ENCODE measurements at places on chromosomes 6 and 20.
A peak's percentile ranks its signal among the peaks of the same experiment; 100 is the strongest.

DNA sequence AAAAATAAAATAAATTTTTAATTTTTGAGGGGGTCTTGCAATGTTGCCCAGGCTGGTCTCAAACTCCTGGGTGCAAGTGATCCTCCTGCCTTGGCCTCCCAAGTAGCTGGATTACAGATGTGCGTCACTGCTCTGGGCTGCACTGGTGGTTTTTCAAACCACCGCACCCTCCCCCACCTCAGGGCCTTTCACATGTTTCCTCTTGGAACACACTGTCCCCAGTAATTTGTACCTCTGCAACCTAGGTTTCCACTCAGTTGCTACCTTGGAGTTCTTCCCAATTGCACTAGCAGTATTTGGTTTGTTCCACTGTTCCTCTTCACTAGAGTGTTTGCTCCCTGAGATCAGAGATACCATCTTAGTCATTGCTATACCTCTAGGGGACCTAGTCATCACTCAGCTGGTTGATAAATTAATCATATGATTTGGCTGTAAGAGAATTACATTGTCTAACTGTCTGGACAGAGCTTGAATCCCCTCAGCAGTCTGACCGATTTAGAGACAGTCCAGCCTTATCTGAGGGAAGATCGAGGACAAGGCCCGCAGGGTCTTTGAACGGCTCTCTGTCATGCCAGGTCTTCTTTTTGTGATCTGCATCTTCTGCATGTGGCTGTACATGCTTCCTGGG is 32.0 kb downstream of the CEP43 start:
- no peak for DNase-seq

DNA sequence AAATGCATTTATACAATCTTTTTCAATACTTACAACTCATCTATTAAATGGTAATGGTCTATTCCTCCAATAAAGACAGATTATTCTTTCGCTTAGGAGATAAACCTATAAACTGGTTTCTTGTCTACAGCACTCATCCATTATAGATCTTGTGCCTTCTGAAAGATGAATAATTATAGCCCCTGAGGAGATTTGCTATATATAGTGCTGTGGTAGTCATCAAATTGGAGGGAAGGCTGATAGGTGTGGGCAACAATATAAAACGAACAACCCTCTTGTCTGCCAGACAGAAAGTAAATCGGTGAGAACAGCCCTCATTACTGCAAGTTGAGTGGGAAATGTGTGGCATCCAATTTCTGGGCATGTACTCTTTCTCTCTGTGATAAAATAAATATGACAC is 292.5 kb upstream of the CNR1 start:
- no peak for DNase-seq

- no peak for DNase-seq
Observed at GRCh38 chr20:36773107-36773596, 411 bp downstream of the DSN1 start.

DNA sequence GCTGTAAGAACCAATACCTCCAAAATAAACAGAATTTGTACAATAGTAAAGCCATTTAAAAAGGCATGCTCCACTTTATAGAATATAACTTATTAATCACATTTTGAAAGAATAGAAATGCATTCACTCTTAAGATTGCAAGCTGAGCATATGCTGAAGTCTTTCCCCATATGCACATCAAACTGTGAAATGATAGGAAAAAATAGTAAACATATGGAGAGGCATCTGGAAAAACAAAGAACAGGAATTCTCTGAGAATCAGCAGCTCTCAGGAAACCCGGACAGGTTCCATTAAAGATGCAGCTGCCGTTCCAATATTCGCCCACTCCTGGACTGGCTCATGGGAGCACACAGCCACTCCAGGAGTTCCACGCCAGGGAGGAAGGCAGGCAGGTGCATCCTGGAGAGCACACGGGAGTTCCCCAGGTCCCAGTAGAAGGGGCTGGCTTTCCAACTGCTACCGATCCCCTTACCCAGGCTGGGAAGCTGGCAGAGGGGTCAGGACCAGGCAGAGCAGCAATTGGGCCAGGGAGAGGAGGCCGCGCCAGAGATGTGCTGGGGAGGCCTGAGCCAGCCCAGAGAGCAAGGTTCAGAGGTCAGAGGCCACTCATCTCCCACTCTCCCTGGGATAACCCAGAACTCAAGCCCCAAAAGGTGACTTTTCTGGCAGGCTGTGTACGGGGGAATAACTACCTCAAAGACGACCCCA is 111.1 kb downstream of the DLL1 start:
- no peak for DNase-seq

GRCh38 chr6:152161501-152161900 is 354.0 kb downstream of the ESR1 start:
- peak; percentile 23 for DNase-seq

DNA sequence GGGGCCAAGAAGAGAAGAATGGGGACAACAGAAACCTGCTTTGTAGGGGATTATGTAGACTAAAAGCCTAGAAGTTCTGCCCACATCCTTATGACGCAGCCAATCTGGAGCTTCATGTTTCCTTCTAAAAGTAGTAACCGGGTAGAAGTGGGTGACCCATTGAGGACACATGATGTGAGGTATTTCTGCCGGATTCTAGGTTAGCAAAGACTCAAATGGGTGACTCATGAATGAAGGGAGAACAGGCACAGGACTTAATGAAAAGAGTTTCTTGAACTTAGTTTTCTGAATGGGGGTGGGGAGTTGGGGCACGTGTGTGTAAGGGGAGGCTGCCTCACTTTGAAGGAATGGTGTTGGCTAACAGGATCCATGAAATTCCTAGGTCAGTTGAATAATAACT is 68.8 kb downstream of the CDS2 start:
- DNase-seq, result no peak

GRCh38 chr6:37783856-37784584 is 35.5 kb upstream of the ZFAND3 start:
- peak; percentile 54 for DNase-seq

- DNase-seq, result no peak
Observed at GRCh38 chr6:157685596-157686280, 137.3 kb upstream of the SNX9 start.

DNA sequence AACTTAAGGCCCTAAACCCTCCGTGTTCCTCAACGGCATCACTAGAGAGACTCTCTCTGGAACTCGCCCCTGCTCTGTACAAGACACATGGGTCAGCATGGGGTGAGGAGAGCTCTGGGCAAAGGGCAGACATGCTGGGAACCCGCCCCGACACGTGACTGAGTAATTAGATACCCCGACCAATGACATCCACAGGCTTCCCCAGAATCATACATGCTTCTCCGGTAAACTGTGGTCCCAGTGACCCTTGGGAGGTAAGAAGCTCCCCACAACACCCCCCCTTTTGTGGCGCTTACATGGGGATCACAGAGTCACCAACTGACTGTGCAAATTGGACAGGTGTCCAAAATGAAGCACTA is 31.7 kb upstream of the RPS6KA2 start:
- DNase-seq, result no peak

- no peak for DNase-seq
Observed at GRCh38 chr20:44762466-44763140, 16.9 kb downstream of the KCNK15 start.

DNA sequence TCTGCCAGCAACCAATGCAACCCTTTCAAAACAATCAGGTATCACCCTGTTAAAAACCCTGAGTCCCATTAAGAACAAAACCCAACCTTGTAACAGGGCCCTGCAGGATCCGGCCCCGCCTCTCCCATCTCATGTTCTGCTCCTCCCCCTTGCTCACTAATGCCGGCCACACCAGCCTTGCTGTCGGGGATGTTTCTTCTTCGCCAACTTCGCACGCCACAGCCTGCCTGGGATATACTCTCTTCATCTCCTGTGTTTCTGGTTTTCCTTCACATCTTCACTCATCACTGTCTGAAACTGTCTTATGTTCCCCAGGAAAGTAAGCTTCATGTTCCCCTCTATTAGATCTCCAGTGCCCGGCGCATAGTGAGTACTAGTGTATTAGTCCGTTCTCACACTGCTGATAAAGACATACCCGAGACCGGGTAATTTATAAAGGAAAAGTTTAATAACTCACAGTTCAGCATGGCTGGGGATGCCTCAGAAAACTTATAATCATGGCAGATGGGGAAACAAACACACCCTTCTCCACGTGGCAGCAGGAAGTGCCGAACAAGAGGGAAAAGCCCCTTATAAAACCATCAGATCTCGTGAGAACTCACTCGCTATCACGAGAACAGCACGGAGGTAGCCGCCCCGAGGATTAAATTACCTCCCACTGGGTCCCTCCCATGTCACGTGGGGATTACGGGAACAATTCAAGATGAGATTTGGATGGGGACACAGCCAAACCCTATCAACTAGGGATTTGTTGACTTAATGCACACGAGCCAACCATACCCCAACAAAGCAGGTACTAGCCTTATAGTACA is 5.1 kb downstream of the TP53RK start:
- no peak for DNase-seq

GRCh38 chr6:90695316-90695715 is 108.4 kb upstream of the MAP3K7 start:
- DNase-seq, result no peak

GRCh38 chr6:6946206-6947155 is 161.3 kb upstream of the RREB1 start:
- DNase-seq, result no peak

- DNase-seq, result no peak
Observed at GRCh38 chr6:2147261-2147660, 98.1 kb downstream of the GMDS start.

- DNase-seq, result no peak
Observed at GRCh38 chr6:113971741-113972140, 793 bp upstream of the HDAC2 start.

DNA sequence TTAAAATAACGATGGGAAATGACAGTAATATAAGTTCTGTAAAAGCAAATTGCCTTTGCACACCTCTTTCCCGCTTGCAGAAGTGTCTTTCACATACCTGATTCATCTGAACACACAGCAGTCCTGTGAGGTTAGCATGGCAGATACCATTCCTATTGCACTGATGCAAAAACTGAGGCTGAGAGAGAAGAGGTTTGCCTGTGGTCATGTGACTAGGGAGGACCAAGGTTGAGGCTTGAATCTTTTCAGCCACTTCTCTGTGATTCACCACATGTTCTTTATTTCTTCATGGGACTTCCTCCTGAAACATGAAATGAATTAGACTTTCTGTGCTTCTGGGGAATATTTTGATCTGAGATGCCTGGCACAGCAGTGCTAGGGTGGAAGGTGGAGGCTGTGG is 92.9 kb downstream of the VEGFA start:
- no peak for DNase-seq

GRCh38 chr6:134223796-134224420 is 94.0 kb downstream of the SGK1 start:
- no peak for DNase-seq

GRCh38 chr20:18288749-18289267 is 481 bp downstream of the ZNF133 start:
- DNase-seq, result no peak

Measured in GM20000 (cell line).